ENCODE measurements at places on chromosomes 1 and 21.

DNA sequence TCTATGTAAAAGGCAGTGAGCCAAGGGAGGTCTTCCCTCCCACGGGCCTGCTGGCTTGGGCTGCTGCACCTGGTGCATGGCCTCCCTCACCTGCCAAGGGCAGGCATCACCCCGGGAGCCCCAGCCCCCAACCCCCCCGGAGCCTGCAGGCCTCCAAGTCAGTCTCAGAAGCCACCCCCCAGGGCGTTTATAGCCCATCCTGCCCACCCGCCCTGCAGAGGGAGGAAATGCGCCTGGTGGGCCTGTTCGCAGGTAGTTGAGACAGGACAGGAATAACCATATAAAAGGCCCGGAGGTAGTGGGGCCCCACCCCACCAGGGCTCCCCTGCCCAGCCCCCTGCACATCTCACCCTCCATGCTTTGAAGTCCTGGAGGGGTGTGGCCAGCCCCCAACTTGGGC lies 18.2 kb upstream of the ARF1 start:
- peaks cover 2% of the 10 kb centered on the region for H3K4me1 ChIP-seq
- no peak overlapping the region for H3K4me3 ChIP-seq
- peaks cover 40% of the 10 kb centered on the region for H3K27me3 ChIP-seq
- H3K27ac ChIP-seq: no peak overlapping the region
- DNase-seq: no peak

- H3K27me3 ChIP-seq: peaks cover 11% of the 10 kb centered on the region
- H3K27ac ChIP-seq: no peak overlapping the region
- peaks cover 26% of the 10 kb centered on the region for H3K4me1 ChIP-seq
- no peak overlapping the region for H3K4me3 ChIP-seq
Measured at GRCh38 chr1:180255536-180256340, 25.7 kb downstream of the LHX4 start.

GRCh38 chr1:185566995-185567394 lies 167.2 kb upstream of the HMCN1 start:
- H3K4me3 ChIP-seq: no peak overlapping the region
- H3K27me3 ChIP-seq: peaks cover 3% of the 10 kb centered on the region
- peak; percentile 85 for DNase-seq

- H3K4me3 ChIP-seq: no peak overlapping the region
- peaks cover 27% of the 10 kb centered on the region for H3K27me3 ChIP-seq
Measured at GRCh38 chr1:114328361-114328904, 174.8 kb upstream of the SYT6 start.

DNA sequence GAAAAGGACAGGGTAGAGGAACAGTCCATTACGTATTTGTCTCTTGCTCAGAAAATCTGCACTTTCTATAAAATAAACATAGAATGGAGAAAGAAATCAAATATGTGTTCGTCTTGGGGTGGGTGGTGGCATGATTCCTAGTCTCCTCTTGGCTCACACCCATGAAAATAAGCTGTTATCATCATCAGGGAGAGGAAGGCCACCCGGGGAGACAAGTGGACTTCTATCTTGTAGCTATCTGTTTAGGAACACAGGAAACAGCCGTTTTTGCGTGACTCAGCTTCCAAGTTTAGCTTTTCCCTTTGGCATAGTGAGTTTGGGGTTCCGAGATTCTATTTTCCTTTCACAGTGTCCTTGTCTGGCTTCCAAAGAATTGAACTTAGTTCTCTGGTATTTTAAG lies 622.3 kb downstream of the PTPRU start:
- H3K36me3 ChIP-seq: no peaks in the 10 kb centered on the region
- H3K4me1 ChIP-seq: peaks cover 8% of the 10 kb centered on the region
- H3K4me3 ChIP-seq: no peak overlapping the region
- DNase-seq: no peak
- no peak overlapping the region for H3K27ac ChIP-seq
- peaks cover 35% of the 10 kb centered on the region for H3K27me3 ChIP-seq

GRCh38 chr1:116842654-116843053 lies 67.1 kb upstream of the PTGFRN start:
- H3K27ac ChIP-seq: no peak overlapping the region
- H3K36me3 ChIP-seq: no peaks in the 10 kb centered on the region
- no peak for DNase-seq
- peaks cover 2% of the 10 kb centered on the region for H3K4me1 ChIP-seq
- H3K4me3 ChIP-seq: no peak overlapping the region

- no peak overlapping the region for H3K4me3 ChIP-seq
- no peaks in the 10 kb centered on the region for H3K36me3 ChIP-seq
- no peaks in the 10 kb centered on the region for H3K27me3 ChIP-seq
Measured at GRCh38 chr1:165841582-165842017, 14.2 kb downstream of the UCK2 start.

DNA sequence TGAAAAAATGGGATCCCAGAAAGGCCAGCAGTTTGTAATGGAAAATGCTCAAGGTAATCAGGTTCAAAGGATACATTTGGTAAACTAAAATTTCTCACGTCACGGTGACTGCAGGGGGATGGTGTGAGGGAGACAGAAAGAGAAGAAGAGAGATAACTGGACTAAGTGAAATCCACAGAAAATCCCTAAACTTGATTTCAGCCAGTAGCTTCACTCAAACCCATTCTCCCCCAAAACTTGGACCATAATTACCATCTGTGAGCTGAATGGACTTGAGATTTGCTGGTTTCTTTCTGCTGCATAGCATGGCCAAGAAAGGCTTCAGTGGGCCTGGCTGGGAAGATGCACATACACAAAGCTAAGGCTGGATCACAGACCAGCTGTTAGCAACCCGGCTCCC lies 155.4 kb upstream of the LMO4 start:
- no peaks in the 10 kb centered on the region for H3K4me1 ChIP-seq
- no peaks in the 10 kb centered on the region for H3K27me3 ChIP-seq

DNA sequence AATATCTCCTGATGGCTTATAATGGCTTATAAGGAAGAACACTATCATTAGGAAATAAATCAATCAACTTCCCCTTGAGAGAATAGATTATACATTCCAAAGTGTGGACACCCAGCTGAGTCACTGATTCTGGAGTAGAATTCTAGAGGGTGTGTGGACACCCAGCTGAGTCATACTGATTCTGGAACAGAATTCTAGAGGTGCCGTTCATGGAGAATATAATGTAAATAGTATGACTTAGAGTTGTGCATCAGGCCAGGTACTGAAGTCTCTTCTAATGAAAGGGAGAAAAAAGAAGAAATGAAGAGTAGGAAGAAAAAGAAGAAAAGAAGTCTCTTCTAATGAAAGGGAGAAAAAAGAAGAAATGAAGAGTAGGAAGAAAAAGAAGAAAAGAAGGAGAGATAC lies 2.4 kb upstream of the USP33 start:
- DNase-seq: peak; percentile 75
- no peak overlapping the region for H3K27ac ChIP-seq
- H3K27me3 ChIP-seq: no peaks in the 10 kb centered on the region

GRCh38 chr21:34203851-34204420 lies 130.6 kb downstream of the MRPS6 start:
- DNase-seq: no peak
- peak overlapping the region; percentile 69 for H3K27ac ChIP-seq
- H3K36me3 ChIP-seq: no peaks in the 10 kb centered on the region

GRCh38 chr1:193216920-193217319 lies 30.5 kb upstream of the B3GALT2 start:
- H3K4me1 ChIP-seq: no peaks in the 10 kb centered on the region
- peaks cover 15% of the 10 kb centered on the region for H3K36me3 ChIP-seq
- H3K27ac ChIP-seq: no peak overlapping the region
- H3K4me3 ChIP-seq: no peak overlapping the region

DNA sequence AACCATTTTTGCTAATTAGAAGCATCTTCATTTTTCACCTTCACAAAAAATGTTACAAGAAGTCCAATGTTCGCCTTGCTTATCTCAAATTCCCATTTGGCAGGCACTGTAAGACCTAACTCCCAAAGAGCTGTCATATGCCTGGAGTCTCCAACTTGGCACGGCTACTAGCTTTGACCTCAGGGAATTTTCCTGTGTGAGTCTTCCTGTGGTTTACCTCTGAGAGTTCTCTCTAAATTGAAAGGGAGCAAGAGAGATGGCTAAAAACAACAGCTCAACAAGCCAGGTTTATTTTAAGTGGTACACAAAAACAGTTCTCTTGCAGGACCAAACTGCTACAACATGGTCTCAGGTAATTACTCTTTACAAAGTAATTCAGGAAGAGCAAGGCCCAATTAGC lies 756.0 kb upstream of the ADGRL2 start:
- no peak overlapping the region for H3K27ac ChIP-seq
- no peaks in the 10 kb centered on the region for H3K36me3 ChIP-seq
- no peak for DNase-seq
- no peaks in the 10 kb centered on the region for H3K27me3 ChIP-seq
- H3K4me3 ChIP-seq: no peak overlapping the region
- no peaks in the 10 kb centered on the region for H3K4me1 ChIP-seq

DNA sequence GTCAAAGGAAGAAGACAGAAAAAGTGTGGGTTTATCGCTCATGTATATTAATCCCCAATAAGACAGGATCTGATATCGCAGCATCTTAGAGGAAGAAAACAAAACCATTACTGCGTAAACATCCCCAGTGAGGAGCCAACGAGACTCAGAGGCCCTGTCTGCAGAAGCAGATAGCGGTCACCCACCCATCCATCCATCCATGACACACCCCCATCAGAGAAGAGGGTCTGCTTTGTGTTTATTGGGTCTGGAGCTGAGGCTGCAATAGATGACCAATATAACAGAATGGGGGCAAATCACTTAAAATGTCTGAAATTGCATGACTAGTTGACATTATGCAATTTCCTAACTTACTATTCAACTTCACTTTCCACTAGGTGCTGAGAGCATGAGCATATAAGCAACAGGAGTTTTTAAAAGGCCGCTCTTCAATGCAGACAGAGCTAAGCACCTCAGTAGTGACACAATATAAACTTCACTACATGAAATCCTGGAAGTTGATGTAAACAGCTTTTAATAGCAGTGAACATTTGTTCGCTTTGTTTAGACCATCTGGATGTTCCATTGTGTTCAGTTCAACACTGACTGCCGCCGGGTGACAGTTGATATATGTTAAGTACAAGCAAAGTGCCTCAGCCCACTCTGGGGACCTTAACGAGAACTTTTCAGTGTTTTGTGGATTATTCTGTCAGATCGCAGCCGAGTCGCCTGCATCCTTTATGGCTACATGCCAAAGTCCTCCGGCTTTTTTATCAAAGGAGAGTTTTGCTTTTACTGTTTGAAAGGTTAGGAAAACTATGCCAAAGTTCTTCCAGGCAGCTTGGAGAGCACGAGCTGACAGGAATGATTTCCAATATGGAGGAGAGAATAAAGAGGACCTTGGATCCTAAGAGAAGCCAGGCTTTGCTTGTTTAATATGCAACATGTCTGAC lies 167.5 kb downstream of the ZNF281 start:
- no peak overlapping the region for H3K4me3 ChIP-seq
- H3K4me1 ChIP-seq: no peaks in the 10 kb centered on the region
- H3K27ac ChIP-seq: no peak overlapping the region
- H3K36me3 ChIP-seq: no peaks in the 10 kb centered on the region

DNA sequence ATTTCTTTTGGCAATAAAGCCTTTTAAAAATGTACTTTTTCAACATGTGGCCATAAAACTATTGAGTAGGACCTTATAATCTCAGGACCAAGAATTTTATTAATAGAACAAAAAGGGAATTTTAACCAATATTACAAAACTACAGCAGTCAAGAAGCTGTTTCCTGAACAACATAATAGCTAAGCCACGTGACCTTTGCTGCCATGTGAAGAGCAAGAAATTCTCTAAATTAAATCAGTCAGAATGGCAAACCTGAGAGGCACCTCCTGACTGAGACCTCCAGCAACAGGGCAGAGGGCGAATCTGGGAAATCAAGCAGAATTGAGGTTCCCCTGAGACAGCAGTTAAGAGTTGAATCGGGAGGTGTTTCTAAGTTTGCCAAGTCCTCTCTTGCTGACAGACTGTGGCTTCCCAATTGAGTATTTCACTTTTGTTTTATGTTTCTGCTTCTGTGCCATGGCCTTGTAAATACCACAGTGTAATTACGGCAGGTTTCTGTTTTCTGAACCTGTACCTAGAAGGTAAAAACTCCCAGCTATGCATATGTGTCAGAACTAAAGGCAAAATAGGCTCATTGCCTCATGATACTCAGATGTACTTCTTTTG lies 358.4 kb downstream of the NTNG1 start:
- H3K4me3 ChIP-seq: no peak overlapping the region
- no peak for DNase-seq
- no peaks in the 10 kb centered on the region for H3K36me3 ChIP-seq
- H3K27ac ChIP-seq: no peak overlapping the region

- H3K27me3 ChIP-seq: peaks cover 15% of the 10 kb centered on the region
- H3K27ac ChIP-seq: no peak overlapping the region
- H3K36me3 ChIP-seq: no peaks in the 10 kb centered on the region
- peak; percentile 19 for DNase-seq
- peaks cover 27% of the 10 kb centered on the region for H3K4me1 ChIP-seq
- H3K4me3 ChIP-seq: no peak overlapping the region
Measured at GRCh38 chr1:180262628-180263488, 32.8 kb downstream of the LHX4 start.

DNA sequence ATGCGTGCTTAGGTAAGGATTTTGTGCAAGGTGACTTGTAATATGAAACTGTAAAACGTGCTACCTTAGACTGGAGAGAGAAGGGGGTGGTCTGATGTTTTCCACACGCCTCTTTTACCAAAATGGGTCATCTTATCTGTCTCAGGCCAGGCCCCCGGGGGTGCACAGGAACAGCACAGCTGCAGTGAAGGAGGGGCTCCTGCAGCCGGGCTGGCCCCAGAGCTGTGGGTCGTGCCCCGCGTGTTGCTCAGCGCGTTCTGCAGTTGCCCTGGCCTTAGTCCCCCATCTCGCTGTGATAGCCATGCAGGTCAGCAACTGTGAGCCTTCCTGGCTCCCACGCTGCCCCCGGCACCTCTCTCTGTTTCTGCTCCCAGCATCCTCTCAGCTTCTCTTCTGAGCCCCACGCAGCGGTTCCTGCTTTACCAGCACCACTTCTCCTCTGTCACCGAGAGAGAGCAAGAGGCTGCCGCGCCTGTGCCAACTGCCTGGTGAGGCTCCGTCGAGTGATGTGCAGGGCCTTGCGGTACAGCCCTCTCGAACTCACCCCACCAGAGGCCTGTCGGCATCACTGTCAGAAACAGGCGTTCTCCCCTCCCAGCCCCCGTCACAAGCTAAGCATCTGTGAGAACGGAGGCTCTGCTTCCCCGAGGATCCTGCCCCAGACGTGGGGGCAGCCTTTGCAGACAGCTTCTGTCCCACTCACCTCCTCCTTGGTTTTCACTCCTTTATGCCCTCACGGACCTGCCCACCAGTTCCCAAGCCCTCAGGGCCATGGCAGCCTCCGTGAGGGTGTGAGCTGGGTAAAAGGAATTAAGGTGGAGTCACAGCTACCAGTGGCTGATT lies 73.3 kb downstream of the ADARB1 start:
- peaks cover 10% of the 10 kb centered on the region for H3K4me1 ChIP-seq
- no peak overlapping the region for H3K27ac ChIP-seq
- peaks cover 17% of the 10 kb centered on the region for H3K36me3 ChIP-seq
- no peak overlapping the region for H3K4me3 ChIP-seq
- DNase-seq: no peak

GRCh38 chr21:31795992-31796391 lies 64.1 kb upstream of the SCAF4 start:
- no peak overlapping the region for H3K27ac ChIP-seq
- H3K27me3 ChIP-seq: no peaks in the 10 kb centered on the region
- H3K4me3 ChIP-seq: no peak overlapping the region
- no peaks in the 10 kb centered on the region for H3K4me1 ChIP-seq
- no peak for DNase-seq
- no peaks in the 10 kb centered on the region for H3K36me3 ChIP-seq
